CD4-positive, alpha-beta memory T cell (primary cell): ENCODE measurements at places on chromosomes 12 and 14.

- no peaks in the 10 kb centered on the region for H3K36me3 ChIP-seq
- no peak overlapping the region for H3K4me3 ChIP-seq
- H3K4me1 ChIP-seq = peaks cover 4% of the 10 kb centered on the region
- DNase-seq = peak; percentile 78
Measured at GRCh38 chr14:23588884-23589598, 10.5 kb upstream of the JPH4 start.

DNA sequence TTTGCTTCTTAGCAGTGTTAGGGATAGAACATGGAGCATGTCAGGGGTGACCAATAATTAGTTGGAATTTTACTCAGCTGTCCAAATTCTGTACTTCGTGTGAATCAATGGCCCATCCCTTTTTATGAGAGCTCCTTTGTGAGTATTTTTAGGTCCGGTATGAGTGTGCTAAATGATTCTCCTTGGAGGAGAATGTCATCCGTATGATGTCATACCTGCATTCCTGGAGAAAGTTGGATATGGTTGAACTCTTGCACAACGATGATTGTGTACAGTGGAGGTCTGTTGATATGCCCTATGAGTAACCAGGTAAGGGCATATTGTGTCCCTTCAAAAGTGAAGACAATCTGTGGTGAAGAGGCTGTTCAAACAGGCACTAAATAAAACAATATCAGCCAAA is 400.8 kb downstream of the GXYLT1 start:
- no peaks in the 10 kb centered on the region for H3K36me3 ChIP-seq
- H3K27ac ChIP-seq = no peak overlapping the region
- H3K27me3 ChIP-seq = no peaks in the 10 kb centered on the region
- H3K4me1 ChIP-seq = no peaks in the 10 kb centered on the region
- H3K4me3 ChIP-seq = no peak overlapping the region
- no peak for DNase-seq

DNA sequence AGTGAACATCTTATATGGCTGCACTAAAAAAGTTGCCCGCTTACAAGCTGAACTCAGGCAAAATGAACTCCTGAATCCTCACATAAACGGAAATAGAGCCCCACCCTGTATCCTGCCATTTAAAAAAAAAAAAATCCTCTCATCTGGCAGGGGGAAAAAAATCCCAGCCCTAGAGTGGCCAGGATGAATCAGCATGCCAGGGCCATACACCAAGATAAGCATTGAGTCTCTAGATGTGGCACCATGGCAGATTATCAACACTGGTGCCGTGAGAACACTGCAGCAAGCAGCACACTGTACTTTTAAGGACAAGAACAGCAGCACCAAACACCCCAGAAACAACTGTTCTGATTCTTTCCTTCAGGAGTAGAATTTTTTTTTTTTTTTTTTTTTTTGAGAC is 65.5 kb downstream of the RASSF3 start:
- no peak for DNase-seq
- H3K4me1 ChIP-seq = peaks cover 99% of the 10 kb centered on the region
- peak overlapping the region; percentile 10 for H3K4me3 ChIP-seq
- no peaks in the 10 kb centered on the region for H3K36me3 ChIP-seq
- no peaks in the 10 kb centered on the region for H3K27me3 ChIP-seq

DNA sequence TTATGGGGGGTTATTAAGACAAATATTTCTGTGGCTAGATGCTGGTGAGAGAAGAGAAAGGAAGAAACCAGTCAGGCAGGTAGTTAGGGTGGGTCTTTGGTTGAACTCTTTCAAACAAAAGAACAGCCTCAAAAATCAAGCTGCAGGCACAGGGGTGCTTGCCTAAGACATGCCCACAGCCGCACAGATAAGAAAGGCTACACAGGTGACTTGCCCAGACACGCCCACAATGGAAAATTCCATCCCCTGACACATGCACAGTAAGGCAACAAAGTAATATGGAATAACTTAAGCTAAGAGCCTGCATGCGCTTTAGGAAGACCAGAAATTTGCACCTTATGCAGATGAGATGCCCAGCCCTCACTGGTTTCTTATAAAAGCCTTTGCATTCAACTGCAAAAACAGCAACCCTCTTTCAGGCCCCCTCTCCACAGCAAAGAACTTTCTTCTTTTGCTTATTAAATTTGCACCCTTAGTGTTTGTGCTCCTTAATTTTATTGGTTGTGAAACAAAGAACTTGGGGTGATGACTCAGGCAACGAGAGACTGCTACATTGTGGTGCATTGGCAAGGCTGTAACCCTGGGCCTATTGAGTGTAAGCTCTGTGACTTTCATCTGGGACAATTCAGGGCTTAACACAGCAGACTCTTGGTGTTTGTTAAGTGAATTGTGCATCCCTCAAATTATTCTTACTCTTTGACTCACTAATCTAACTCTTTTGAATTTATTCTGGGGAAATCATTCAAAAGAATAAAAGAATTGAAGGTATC is 149.4 kb downstream of the RPAP3 start:
- H3K27me3 ChIP-seq = no peaks in the 10 kb centered on the region
- DNase-seq = no peak
- no peak overlapping the region for H3K27ac ChIP-seq
- H3K4me3 ChIP-seq = no peak overlapping the region
- H3K4me1 ChIP-seq = no peaks in the 10 kb centered on the region
- H3K36me3 ChIP-seq = no peaks in the 10 kb centered on the region

DNA sequence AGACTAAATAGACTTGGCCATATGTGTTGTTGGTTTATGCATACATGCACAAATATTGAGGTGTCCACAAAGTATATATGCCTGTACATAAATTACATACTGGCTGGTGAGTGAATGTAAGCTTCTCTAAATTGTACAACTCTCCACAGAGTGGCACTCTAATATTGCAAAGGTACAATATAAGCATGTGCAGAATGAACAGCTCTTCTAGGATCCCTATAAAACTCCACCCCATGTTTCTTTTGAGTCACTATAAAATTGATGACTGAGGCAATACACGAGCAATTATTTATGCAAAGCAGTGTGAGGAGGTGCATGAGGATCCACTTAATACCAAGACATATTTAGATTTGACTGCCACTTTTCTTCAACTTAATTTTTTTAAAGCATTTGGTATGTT is 172.2 kb downstream of the NAV3 start:
- no peak for DNase-seq
- H3K27me3 ChIP-seq = no peaks in the 10 kb centered on the region
- H3K36me3 ChIP-seq = no peaks in the 10 kb centered on the region
- no peak overlapping the region for H3K4me3 ChIP-seq
- no peak overlapping the region for H3K27ac ChIP-seq

DNA sequence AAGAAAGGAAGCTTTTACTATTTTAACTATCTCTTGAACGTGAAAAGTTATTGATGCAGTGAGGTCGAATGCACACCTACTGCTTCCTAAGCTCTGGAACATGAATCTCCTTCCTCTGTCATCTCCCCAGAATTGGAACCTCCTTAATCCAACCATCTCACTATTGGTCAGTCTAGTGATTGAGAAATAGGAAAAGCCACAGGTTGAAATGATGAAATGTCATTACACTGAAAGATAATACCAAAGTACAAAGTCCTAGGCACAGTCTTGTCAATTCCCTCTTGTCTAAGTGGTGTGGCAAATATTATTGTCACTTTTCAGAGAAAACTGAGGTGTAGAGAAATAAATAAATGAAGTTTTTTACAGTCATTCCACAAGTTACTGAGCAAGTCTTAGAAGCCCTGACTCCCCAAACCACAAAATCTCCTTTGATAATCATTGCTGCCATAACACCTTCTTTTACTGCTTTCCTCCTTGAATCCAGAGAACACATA is 19.5 kb upstream of the HIGD1C start:
- H3K27me3 ChIP-seq = no peaks in the 10 kb centered on the region
- no peak overlapping the region for H3K4me3 ChIP-seq
- H3K36me3 ChIP-seq = no peaks in the 10 kb centered on the region
- no peaks in the 10 kb centered on the region for H3K4me1 ChIP-seq
- H3K27ac ChIP-seq = no peak overlapping the region

GRCh38 chr12:122961531-122962329 is 4.5 kb downstream of the ABCB9 start:
- H3K4me3 ChIP-seq = no peak overlapping the region
- no peak overlapping the region for H3K27ac ChIP-seq
- peak; percentile 37 for DNase-seq
- no peaks in the 10 kb centered on the region for H3K27me3 ChIP-seq
- peaks cover 11% of the 10 kb centered on the region for H3K4me1 ChIP-seq
